GM19239 (cell line): ENCODE measurements at places on chromosomes 2 and 18.

DNA sequence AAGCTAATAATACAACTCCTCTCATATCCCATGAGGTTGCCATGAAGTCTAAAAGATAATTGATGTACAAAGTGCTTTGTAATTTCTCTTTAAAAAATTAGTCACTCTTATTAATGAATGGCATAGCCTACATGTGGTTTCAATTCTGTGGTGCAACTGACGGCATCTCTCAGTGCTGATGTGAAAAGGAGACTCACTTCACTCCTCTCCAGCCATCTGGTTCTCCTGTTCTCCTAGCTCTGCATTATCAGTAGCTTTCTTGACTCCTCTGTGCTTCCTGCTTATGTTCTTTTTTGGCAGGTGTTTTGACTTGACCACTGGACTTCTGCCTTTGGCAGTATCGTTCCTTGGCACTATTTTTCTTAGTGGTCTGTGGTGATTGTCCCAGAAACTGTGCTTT is 134.9 kb upstream of the ZFP36L2 start:
- no peak for DNase-seq

- no peak for DNase-seq
Measured at GRCh38 chr2:147232225-147232669, 612.6 kb upstream of the ACVR2A start.

GRCh38 chr2:166957686-166958085 is 69.4 kb downstream of the XIRP2 start:
- no peak for DNase-seq

- peak; percentile 37 for DNase-seq
Measured at GRCh38 chr18:21853016-21853415, 112.4 kb downstream of the MIB1 start.

DNA sequence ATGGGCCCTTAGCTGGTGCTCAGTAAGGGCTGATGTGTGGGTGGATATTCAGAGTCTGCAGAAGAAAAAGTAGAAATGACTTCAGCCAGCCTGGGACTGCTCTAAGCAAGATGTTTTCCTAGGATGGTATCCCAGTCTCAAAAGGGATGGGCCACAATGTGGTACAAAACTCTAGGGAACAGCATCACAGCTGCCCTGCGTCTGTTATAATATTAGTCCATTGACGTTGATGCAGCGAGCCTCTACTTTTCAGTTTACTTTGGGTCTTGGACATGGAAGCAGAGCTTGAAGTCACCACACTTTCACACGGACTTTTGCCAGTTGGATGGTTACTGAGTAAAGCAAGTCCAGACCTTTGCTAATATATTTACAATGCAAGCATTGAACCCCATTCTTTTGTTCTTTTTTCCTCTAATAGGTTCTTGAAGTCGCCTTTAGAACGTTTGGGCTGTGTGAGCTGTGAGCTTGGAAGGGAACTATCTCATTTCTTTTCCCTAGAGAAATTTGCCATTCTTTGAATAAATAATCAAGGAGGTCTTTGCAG is 105.7 kb downstream of the RDH14 start:
- no peak for DNase-seq
